A549 treated with ZK216348 at 1 μM for 4 hours (cell line): ENCODE measurements at places on chromosomes 2 and 18. TPM values are rescaled to one million over a fixed set of nuclear protein-coding genes. Genes with fewer than 3 reads are reported as not detected.

The DHRS9 gene
- total RNA-seq: 2.9 to 4.2 TPM (median 3.5 TPM) in 5 replicates

The ARL5A gene
- 16.7 to 27.1 TPM (median 23.3 TPM) in 5 replicates for total RNA-seq

The GPR55 gene
- not detected in 5 replicates for total RNA-seq

The SERPINB12 gene
- not detected in 5 replicates for total RNA-seq

The LONRF2 gene
- 2.0 to 3.7 TPM (median 3.0 TPM) in 5 replicates for total RNA-seq

The NYAP2 gene
- 0.02 TPM in 1 of 5 replicates, not detected in the others for total RNA-seq

The DSG3 gene
- total RNA-seq: not detected in 5 replicates

The IMPA2 gene
- 44.5 to 74.9 TPM (median 69.1 TPM) in 5 replicates for total RNA-seq

The ACTG2 gene
- 0.12 to 0.38 TPM (median 0.13 TPM) in 3 of 5 replicates, not detected in the others for total RNA-seq

The ELOA2 gene
- total RNA-seq: not detected in 5 replicates

The LIPG gene
- total RNA-seq: 0.09 to 0.38 TPM (median 0.32 TPM) in 5 replicates

The ZSWIM2 gene
- total RNA-seq: not detected in 5 replicates

The EFHD1 gene
- total RNA-seq: 1.8 to 4.6 TPM (median 3.5 TPM) in 5 replicates

The ADAM23 gene
- total RNA-seq: 9.1 to 12.6 TPM (median 10.1 TPM) in 5 replicates

The CTAGE1 gene
- not detected in 5 replicates for total RNA-seq

The CXCR1 gene
- total RNA-seq: not detected in 5 replicates

The PLEK gene
- not detected in 5 replicates for total RNA-seq

The CD207 gene
- not detected in 5 replicates for total RNA-seq
